Choroid plexus epithelial cell (primary cell): ENCODE measurements at places on chromosomes 7 and 10.

DNA sequence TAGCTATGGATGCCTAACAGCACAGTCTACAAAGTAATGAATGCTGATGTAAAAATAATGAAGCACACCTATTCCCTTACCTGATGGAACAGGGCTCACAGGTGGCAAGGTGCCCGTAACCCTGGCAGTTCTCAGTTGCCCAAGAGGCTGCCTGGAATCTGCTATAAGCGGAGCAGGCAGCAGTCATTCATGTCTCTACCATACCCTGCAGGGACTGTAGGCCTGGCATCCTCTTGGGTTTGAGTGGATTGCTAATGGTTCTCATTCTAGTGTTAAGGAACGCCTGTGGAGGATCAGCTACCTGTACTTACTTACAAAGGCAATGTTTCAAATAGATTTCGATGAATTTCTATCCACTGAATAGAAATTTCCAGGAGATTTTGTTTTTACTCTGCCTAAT lies 38.4 kb downstream of the BAIAP2L1 start:
- DNase-seq = no peak

DNA sequence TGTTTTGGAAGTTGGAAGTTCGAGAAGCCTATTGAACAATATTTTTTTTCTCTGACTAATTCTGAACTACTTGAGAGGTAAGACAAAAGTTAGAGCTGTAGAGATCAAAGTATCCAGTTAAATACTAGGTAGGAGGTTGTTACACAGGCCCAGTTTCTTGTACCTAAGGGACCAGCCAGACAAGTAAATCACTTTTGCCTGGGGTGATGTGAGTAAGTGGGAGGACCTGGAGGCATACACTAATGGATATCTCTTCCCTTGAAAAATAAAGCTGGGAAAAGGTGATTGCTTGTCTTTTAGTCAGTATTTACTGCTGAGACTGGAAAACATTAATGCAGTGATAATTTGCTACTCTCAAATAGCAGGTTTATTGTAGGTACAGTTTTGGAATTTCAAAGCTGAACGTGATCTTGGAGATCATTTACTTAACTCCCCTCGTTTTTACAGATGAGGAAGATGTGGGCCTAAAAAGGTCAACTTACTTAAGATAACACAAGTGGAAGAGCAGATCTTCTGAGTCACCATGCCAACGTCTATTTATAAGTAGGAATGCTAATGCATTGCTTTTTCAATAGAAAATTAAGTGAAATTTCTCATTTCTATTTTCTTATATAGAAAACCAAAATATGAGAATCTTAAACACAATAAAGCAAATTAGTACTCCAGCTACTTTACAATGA lies 181.3 kb downstream of the PPP1R9A start:
- DNase-seq = no peak

GRCh38 chr7:133196856-133197612 lies 55.8 kb upstream of the EXOC4 start:
- DNase-seq = no peak

DNA sequence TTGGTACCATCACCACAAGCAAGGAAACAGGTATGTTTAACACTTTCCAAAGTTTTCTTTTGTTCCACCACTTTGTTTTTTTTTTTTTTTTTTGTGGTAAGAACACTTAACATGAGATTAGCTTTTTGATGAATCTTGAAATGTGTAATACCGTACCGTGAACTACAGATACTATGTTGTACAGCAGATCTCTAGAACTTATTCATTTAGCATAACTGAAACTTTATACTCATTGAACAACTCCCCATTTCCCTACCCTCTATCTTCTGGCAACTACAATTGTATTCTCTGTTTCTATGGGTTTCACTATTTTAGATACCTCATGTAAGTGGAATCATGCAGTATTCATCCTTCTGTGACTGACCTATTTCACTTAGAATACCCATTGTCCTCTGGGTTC lies 162.7 kb upstream of the ITGB1 start:
- DNase-seq = no peak

DNA sequence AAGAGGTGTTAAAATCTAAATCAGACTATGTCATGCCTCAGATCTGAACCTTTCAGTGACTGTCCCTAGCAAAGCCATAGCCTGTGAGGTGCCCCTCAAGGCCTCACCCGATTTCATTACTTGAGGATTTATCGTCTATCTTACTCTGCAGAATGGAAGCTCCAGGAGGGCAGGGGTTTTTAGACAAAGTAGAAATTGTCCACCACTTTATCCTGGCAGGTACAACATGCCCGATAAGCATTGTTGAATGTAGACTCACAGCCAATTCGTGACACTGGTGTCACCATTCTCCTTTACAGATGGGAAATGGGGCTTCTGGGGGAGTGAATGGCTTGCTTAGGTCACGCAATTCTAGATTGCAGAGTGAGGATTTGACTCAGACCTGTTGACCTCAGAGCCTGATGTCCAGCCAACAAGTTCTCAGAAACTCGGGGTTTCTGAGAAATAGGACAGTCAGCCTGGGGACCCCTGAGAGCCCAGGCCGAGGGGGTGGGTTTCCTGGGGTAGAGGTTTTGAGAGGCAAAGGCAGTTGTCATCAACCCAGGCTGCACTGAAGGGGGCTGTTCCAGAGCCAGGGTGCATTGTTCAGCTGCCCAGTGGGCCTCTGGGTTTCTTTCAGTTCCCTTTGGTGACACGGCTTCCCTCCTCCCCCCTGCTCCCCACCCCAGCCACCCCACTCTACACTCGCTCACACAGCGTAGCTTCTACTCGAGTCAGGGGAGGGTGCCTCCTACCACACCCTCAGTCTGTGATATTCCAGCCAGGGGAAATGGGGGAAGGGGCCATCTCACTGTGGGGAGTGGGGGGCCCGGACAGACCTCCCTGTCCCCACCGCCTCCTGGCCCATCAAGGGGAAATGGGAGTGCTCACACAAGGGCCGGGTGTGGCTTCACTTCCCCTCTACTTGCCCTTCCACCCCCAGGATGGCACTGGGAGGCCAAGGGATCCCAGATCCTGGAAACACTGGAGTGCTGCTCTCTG lies 3.1 kb upstream of the IRF5 start:
- DNase-seq = no peak
